ENCODE measurements at places on chromosomes 11 and 22. TPM values are rescaled to one million over a fixed set of nuclear protein-coding genes. Genes with fewer than 3 reads are reported as not detected.

DNA sequence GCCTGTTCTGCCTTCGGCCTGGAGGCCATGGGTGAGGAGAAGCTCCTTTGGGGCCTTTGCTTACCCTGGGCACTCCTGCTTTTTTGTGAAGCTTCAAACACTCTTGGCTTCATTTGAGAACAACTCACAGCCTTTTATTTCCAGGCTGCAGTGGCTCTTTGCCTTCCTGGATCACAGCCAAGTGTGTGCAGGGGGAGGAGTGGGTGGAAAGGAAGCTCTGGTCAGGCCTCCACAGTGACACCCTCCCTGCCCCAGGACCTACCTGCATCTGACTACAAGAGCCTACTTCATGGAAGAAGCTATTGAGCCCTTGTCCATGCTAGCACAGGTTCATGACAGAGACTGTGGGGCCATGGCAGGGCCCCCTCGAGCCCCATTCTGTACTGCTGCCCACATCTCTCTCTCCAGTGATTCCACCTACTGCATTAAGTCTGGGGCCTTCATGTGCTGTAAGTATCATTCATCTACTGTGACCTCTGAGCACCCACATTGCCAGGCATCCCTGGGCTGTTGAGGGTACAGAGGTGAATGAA lies 52.3 kb downstream of the GAB4 start:
- DNase-seq, result no peak

GRCh38 chr11:130129922-130130321 lies 29.7 kb upstream of the ST14 start:
- no peak for DNase-seq

FREY1 gene
- polyA plus RNA-seq, result not detected

DNA sequence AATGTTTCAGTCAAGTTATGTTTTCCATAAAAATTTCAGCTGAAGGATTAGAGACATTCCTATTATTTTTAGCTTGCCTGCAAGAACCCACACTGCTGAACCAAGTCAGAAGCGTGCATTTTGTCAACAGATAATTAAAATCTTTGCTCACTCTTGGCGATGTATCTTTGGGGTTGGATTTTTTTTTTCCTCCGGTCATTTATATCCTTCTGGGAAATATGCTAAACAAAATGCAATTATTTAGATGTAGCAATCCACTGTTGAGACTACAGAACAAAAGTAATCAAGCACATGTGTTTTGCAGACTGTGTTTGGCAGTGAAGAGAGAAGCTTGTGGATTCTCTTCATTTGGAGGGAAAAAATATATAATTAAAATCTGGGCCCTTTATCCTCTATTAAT lies 15.3 kb upstream of the NELL1 start:
- DNase-seq, result no peak

DNA sequence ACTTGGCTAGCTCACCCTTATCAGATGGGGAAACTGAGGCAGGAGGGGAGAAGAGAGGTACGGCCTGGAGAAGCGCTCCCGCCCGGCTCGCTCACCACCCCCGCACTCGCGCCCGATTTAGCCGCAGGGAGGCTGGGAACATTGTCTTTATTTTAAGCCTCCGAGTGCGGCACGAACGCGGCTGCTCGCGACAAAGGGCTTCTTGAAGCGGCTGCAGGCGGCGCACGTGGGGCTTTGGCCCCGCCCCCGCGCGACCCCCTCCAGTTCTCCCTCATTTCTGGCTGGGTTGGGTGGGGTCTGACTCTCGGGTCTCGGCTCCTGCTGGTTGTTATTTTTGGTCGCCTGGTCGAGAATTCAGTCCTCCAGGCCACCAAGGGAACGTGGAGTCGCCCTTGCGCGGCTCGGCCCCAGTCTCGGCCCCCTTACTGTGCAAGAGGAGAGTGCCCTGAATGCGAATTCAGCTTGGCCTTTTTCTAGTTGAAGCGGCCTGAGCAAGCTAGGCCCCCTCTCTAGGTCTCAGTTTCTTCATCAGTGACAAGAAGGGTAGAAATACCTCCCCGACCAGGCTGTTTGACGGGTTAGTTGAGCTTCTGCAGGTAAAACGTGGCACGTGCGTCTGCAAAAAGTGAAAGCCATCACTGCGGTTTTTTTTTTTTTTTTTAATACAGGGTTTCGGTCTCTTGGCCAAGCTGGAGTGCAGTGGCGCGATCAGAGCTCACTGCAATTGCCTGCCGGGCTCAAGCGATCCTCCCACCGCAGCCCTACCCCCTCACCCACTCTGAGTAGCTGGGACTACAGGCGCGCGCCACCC lies 2.6 kb upstream of the CHRM1 start:
- DNase-seq, result no peak

DNA sequence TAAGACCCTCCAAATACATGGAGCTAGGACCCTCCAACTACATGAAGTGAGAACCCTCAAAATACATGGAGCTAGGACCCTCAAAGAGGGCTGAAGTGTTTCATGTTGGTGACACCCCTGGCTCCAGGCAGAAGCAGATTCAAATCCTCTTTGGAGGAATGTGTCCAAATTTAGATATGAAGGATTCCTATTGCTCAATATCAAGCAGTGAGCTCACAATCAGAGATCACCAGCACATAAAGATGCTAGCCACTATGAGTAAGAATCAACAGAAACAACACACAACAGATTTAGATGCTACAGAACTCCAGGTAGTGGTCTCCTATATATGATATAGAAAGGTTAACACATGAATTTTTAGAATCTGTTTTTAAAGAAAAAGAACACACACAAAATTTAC lies 11.2 kb upstream of the RAB3IL1 start:
- no peak for DNase-seq

GUCY1A2 gene
- polyA plus RNA-seq, result not detected

TSPAN32 gene
- 153 TPM for polyA plus RNA-seq

- DNase-seq, result peak; percentile 68
Measured at GRCh38 chr11:33996498-33997454, 54.8 kb upstream of the CAPRIN1 start.
